ENCODE measurements at places on chromosomes 7 and 10. TPM values are rescaled to one million over a fixed set of nuclear protein-coding genes. Genes with fewer than 3 reads are reported as not detected.

The SLC18A3 gene
- total RNA-seq: not detected

The FAM13C gene
- 6.1 TPM for total RNA-seq

The FXYD4 gene
- not detected for total RNA-seq

The DNAH11 gene
- not detected for total RNA-seq

The LRRD1 gene
- total RNA-seq: not detected

The PIK3AP1 gene
- not detected for total RNA-seq

The NEURL1 gene
- total RNA-seq: 0.68 TPM

The TMEM26 gene
- total RNA-seq: 0.94 TPM

All from cardiac ventricle fibroblast (primary cell).